ENCODE measurements at places on chromosomes 13 and 19.

DNA sequence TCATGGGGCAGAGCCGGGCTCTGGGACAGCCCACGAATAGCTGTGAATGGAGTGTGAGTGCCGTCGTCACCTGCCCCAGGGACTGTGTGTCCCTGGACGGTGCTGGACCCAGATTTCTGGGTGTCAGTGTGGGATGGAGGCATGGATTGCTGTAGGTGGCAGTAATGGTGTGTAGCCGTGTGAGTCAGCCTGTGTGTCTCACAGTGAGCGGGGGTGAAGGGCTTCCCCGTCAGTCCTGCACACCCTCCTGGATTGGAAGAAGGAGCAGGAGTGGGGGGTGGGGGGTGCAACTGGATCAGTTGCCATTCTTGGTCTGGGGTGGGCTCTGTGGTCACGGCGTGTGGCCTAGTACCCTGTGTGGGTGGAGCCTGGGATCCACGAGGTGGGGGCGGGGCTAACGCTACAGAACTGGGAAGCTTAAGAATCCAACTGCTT is 6.5 kb upstream of the LTBP4 start:
- DNase-seq: peak; percentile 49

DNA sequence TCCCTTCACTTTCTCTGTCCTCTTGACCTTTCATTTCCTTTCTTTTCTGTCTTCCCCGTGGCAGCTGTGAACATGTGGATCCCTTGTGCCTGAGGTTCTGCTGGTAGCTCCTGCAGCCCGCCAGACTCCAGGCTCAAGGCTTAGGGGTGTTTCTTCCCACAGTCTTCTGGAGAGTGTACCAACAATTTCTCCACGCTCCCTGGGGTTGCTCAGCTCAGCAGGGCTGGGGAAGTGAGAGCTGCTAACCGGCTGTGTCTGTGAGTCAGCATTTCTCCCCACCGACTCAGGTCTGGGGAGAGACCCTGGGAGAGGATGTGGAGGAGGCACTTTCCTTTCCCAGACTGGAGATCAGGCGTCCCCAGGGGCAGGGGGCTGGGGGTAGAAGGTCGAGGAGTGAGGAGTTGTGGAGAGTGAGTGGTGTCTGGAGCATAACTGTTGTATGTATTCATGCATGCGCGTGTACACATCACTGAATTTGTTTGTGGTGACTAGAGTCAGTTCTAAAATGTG is 193.6 kb downstream of the KCNRG start:
- DNase-seq: peak; percentile 77

DNA sequence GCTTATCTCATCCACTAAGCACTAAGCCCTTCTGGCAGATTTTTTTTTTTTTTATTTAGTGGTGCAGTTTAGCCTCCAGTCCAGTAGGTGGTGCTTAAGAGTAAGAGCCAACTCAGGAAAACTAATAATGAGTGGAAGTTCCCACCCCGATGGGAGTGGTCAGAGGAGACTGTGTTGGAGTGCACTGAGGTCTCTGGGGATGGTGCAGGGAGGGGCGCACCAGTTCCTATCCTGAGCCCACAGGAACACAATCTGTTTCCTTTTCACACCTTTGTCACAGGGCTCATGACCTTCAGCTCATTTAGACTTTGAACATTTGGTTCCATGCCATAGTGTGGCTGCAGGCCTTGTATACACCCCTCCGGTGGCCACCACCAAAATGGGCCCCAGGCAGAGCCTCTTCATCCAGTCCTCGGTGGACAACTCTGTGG is 367.4 kb downstream of the SPRY2 start:
- DNase-seq: no peak

DNA sequence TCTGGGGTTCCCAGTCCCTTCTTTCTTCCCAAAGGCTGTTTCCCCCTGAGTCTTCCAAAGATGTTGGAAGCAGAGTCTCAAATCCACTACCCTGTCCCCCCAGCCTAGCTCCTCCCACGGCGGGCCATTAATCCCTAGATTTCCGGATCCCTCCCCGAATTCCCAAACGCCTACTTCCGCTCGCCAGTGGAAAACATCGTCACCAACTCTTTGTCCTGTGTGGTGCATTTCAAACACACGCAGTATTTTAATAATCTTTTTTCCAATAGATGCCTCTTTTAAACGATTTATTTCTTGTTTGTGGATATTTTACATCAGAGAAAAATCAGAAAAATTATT is 610 bp downstream of the ZNF791 start:
- DNase-seq: peak; percentile 74

DNA sequence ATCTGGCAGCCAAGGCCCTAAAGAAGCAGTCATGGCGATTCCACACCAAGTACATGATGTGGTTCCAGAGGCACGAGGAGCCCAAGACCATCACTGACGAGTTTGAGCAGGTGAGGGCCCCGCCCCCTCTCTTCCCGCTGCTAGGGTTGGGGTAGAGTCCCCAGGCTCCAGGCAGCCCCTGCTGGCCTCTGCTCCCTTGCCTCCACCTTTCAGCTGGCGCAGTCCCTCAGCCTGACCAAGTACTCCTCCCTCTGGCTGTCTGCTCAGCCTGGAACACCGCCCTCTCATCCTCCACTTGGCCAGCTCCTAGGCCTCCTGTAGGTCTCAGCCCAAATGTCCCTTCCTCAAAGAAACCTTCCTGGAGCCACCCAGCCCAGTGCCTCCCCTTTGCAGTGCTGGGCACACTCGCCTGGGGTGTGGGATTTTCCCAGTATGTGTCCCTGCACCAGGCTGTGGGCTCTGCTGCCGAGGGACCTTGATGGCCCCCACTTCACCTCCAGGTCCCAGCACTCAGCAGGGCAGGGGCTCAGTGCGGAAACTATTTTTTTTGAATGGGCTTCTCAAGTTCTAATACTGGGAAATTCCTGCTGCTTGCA is 5.7 kb downstream of the LENG1 start:
- DNase-seq: no peak

DNA sequence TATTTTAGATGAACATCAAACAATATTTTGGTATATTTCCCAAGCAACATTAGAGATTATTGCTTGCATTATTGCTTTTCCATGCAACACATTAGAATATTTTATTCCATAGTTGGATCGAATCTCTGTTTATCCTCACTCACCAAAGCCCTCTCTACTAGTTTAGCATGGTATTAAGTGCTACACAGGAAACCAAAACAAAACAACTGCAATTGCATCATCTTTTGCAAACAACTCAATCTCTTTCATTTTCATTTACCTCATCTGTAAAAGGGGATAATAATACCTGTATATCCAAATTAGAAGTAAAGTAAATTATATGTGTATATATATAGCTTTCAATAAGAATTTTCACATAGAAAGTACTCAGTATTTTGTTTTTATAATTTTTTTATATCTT is 147.8 kb upstream of the PCDH9 start:
- DNase-seq: no peak

- DNase-seq: no peak
Observed at GRCh38 chr19:7494416-7495098, 5.7 kb upstream of the PEX11G start.

DNA sequence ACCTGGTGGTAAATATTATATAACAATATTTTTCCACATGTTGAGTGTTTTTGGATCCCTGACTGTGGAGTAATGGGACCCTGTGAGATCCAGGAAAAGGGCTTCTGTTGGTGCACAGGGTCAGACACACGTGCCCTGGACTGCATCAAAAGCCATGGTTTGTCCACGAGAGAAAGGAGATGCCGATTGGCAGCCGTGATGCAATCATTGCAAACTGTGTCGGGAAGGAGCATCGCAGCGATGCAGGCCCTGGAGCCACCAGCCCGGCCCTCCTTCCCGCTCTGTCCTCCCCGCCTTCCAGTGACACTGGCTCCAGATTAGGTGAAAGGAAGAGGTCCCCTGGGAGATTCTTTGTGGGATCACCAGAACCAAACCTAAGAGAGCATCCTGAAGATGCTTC is 9.1 kb downstream of the COL4A2 start:
- no peak for DNase-seq

- DNase-seq: no peak
Observed at GRCh38 chr19:5655412-5655811, 24.9 kb downstream of the MICOS13 start.

- no peak for DNase-seq
Observed at GRCh38 chr13:110541526-110541920, 20.0 kb downstream of the RAB20 start.

GRCh38 chr13:98454389-98454881 is 122.5 kb downstream of the STK24 start:
- peak; percentile 84 for DNase-seq

GRCh38 chr13:27396252-27396846 is 28.1 kb upstream of the GTF3A start:
- no peak for DNase-seq

GRCh38 chr13:39269411-39269810 is 231.2 kb downstream of the NHLRC3 start:
- DNase-seq: no peak

GRCh38 chr13:59360108-59360507 is 803.6 kb downstream of the DIAPH3 start:
- no peak for DNase-seq

DNA sequence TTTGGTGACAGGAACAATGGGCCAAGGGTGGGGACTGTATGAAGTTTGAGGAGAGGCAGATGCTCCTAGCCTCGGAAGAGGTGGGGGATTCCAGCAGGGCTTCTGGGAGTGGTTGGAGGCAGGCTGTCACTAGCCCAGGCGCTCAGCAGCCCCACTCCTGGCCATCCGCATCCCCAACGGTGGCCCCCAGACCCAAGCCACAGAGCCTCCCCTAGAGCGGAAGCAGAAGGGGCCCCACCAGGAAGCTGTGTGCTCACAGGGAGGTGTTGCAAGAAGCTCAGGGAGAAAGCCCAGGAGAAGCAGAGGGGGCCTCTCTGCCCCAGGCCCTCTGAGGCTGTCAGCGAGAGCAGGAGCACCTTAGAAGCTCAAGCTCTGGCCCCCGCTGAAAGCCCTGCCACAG is 8.3 kb downstream of the PRAM1 start:
- no peak for DNase-seq

All from NCI-H226 (cell line).